GM23338 (cell line): ENCODE measurements at places on chromosomes 13 and 19. TPM values are rescaled to one million over a fixed set of nuclear protein-coding genes. Genes with fewer than 3 reads are reported as not detected.

Gene FGF9
- 0.08 TPM in 1 of 2 replicates, not detected in the other for total RNA-seq

Gene LATS2
- total RNA-seq, result 21.4 and 25.4 TPM in 2 replicates

Gene PRSS57
- not detected in 2 replicates for total RNA-seq

Gene N4BP2L1
- total RNA-seq, result 3.0 and 4.1 TPM in 2 replicates

Gene CYP2A6
- total RNA-seq, result not detected in 2 replicates

Gene ARHGEF1
- total RNA-seq, result 36.8 and 44.7 TPM in 2 replicates

Gene SOX21
- 3.5 and 4.7 TPM in 2 replicates for total RNA-seq

Gene CNFN
- 6.7 TPM in 1 of 2 replicates, not detected in the other for total RNA-seq

Gene ADGRE2
- 2.4 and 2.9 TPM in 2 replicates for total RNA-seq

Gene JAK3
- 4.2 and 5.4 TPM in 2 replicates for total RNA-seq

Gene CEACAM20
- total RNA-seq, result not detected in 2 replicates

DNA sequence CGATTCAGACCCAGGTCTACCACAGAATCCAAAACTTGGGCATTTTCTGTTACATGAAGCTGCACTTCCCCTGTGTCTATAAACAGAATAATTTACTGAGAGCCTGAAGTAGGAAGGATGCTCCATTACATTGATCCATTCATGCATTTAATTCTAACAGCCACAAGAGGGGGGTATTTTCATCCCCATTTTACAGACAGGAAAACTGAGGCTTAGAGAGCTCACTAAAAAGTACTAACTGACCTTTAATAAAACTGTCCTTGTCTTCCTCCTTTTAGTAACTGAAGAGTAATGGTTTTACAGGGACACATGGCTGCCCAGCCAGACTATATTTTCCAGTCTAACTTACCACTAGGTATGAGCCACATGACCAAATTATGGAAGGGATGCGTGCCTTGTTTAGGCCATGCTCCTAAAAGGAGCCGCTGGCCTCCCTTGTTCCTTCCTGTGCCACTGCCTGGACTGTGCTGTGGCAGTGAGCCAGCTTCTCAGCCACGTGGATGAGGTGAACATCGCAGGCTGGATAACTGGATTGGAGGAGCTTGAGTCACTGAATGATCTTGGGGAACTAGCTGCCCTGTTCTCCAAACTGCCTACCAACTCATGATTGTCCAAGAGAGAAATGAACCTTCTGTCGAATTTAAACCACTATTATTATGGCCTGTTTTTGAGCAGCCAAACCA lies 108.3 kb downstream of the DOCK9 start:
- H3K27me3 ChIP-seq, result no peaks in the 10 kb centered on the region
- H3K36me3 ChIP-seq, result no peaks in the 10 kb centered on the region
- no peak for DNase-seq
- no peak overlapping the region for H3K4me3 ChIP-seq

- DNase-seq, result peak; percentile 69
- peak overlapping the region; percentile 74; the same call in 1 of the 2 replicates for H3K27ac ChIP-seq
- peak overlapping the region; percentile 87 for H3K4me3 ChIP-seq
- H3K27me3 ChIP-seq, result no peaks in the 10 kb centered on the region
- H3K4me1 ChIP-seq, result peaks cover 26% of the 10 kb centered on the region
These were observed 750 bp downstream of the RAB20 start for GRCh38 chr13:110560601-110561343.

DNA sequence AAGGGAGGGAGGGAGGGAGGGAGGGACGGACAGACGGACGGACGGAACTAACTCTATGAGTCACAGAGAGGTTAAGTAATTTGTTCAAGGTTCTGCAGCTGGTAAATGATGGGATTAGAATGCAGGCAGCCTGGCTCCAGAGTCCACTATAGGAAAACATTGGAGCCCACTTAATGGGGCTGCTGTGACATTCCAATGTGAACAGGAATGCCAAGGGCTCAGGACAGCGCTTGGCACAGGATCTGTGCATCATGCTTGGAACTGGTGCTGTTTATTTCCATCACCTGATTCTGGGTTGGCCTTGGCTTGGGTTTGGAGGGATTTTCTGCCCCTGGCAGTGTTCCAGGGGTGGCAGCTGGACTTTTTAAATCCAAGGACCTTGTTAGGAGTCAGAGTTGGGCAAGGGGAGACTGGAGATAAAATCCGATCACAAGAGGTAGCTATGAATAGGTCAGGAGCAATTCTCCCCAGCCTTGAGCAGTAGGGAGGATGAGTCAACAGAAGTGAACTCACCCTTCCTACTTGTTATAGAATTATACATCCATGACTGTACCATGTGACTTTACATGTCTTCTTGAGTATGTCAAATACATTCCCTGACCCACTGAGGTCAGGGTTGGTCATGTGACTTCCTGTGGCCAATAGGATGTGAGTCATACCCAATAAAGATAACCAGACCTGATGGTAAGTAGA lies 7.8 kb upstream of the HIF3A start:
- DNase-seq, result no peak
- H3K4me3 ChIP-seq, result no peak overlapping the region
- no peak overlapping the region for H3K27ac ChIP-seq
- H3K4me1 ChIP-seq, result no peaks in the 10 kb centered on the region
- H3K36me3 ChIP-seq, result no peaks in the 10 kb centered on the region
- no peaks in the 10 kb centered on the region for H3K27me3 ChIP-seq

GRCh38 chr13:73119612-73120011 lies 60.8 kb downstream of the KLF5 start:
- no peak overlapping the region for H3K4me3 ChIP-seq
- no peak for DNase-seq
- no peaks in the 10 kb centered on the region for H3K27me3 ChIP-seq
- no peaks in the 10 kb centered on the region for H3K36me3 ChIP-seq

- H3K27me3 ChIP-seq, result no peaks in the 10 kb centered on the region
- DNase-seq, result no peak
- H3K36me3 ChIP-seq, result no peaks in the 10 kb centered on the region
- H3K27ac ChIP-seq, result no peak overlapping the region
These were observed 290.1 kb downstream of the DCLK1 start for GRCh38 chr13:35841060-35841521.

DNA sequence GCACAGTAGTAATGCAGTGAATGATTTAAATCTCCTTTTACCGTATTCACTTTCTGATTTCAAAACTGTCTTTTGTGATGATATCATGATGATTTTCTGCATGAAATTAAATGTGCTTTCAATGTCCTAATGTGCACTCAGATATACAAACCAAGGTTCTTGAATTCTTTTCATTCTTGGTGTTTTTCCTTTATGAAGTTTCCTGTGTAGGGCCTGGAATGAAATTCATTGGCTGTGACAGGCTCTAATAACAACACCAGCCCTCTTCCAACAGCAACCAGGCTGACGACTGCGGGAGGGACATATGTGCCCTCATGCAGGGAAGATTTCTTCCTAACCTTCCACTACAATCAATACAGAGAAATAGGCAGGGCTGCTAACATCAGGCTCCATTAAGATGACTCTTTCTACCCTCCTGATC lies 1052.0 kb downstream of the DIAPH3 start:
- H3K27me3 ChIP-seq, result no peaks in the 10 kb centered on the region
- H3K4me3 ChIP-seq, result no peak overlapping the region
- no peak for DNase-seq
- no peak overlapping the region for H3K27ac ChIP-seq
- H3K4me1 ChIP-seq, result peaks cover 10% of the 10 kb centered on the region; the same call in 1 of the 2 replicates

DNA sequence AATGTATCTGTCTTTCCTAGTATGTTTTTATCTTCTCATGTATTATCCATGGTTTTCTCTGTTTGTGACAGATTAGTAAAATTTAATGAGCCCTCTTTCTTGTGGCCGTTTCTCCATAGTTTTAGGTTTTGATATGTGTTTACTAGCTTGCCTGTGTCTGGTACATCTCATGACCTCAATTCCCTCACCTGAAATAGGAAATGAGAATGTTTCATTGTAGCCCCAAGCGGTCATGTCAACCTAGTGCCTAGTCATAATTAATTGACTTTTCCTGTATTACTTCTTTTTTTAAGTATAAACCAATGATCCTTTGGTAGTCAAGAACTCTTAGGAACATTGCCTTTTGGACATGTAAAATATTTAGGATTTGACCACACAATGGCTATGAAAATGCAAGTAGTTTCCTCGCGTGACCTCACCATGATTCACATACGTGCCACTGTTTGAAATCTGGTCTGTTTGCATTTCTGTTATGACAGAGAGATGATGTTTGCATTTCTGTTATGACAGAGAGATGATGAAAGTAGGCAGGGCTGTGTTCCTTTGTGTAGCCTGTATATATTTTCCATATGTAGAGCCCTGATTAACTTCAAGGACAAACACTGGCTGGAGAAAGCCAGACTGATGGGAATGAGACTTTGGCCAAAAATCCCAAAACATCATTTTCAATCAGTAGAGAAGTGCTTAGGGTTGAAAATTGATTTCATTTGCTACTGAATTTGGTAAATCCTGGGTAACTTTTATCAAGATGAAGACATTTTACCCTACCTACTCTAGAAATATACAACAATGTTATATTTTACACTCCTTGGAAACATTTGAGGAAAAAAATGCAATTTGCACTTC lies 104.8 kb downstream of the TNFRSF19 start:
- no peak for DNase-seq
- H3K4me3 ChIP-seq, result no peak overlapping the region
- 0 out of 2 replicates have a peak, but pooled peaks cover 5% of the 10 kb centered on the region for H3K36me3 ChIP-seq

GRCh38 chr19:6821639-6822310 lies 49.3 kb downstream of the VAV1 start:
- no peak for DNase-seq
- no peak overlapping the region for H3K4me3 ChIP-seq
- no peak overlapping the region for H3K27ac ChIP-seq
- no peaks in the 10 kb centered on the region for H3K4me1 ChIP-seq
- no peaks in the 10 kb centered on the region for H3K27me3 ChIP-seq

- H3K27ac ChIP-seq, result no peak overlapping the region
- no peaks in the 10 kb centered on the region for H3K4me1 ChIP-seq
- no peaks in the 10 kb centered on the region for H3K27me3 ChIP-seq
- no peak for DNase-seq
These were observed 44.5 kb upstream of the PARP4 start for GRCh38 chr13:24557081-24557480.

- H3K36me3 ChIP-seq, result peaks cover 14% of the 10 kb centered on the region
- DNase-seq, result no peak
- H3K4me1 ChIP-seq, result no peaks in the 10 kb centered on the region
These were observed 74.6 kb downstream of the B3GLCT start for GRCh38 chr13:31274390-31274789.

DNA sequence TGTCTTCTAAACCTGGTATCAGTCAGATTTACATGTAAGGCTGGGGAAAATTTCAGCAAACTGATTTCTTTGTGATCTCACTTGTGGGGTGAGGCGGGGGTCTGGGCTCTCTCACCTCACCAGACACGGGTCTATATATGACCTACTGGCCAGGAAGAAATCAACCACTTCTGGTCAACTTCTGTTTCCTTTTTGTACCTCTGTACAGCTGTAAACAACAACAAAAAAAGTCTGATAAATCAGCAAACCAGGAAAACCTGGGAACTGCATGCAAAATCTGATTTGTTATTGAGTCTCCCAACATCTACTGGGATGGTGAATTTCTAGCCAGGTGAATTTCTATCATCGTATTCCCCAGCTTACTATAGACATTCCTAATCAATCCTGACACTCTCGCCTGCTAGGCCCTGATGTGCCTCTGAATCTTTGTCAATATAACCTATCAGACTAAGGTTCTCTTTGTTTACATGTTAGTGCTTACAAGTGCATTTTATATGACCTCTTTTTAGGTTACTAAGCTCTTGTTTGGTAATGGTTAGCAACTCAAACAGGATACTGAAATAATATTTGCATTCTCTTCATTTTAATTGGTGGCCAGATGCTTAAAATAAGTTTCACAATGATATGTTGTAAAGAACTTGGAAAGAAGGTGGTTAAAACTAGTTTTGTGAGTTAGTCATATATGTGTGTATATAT lies 77.7 kb downstream of the LRRC63 start:
- H3K36me3 ChIP-seq, result no peaks in the 10 kb centered on the region
- 0 out of 2 replicates have a peak, but pooled peaks cover 8% of the 10 kb centered on the region for H3K4me1 ChIP-seq
- H3K27me3 ChIP-seq, result no peaks in the 10 kb centered on the region
- no peak for DNase-seq
- H3K27ac ChIP-seq, result no peak overlapping the region

DNA sequence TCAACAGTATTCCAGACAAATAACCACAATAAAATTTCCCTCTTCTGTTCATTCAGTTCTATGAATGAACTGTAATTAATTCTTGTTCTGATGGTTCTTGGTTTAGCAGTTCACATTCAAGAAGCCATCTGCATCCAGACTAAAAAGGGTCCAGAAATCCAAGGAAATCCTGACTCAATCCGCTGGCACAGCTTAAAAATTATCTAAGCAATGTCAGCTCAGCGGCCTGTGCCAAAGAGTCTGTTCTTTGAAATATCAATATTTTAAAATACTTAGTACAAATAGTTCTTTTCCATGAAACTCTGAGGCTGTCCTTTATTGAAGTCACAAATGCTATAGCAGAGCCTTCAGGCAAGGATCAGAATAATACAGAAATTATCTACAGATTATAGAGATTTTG lies 57.2 kb downstream of the DHRS12 start:
- no peak overlapping the region for H3K4me3 ChIP-seq
- H3K27ac ChIP-seq, result no peak overlapping the region
- H3K4me1 ChIP-seq, result no peaks in the 10 kb centered on the region

DNA sequence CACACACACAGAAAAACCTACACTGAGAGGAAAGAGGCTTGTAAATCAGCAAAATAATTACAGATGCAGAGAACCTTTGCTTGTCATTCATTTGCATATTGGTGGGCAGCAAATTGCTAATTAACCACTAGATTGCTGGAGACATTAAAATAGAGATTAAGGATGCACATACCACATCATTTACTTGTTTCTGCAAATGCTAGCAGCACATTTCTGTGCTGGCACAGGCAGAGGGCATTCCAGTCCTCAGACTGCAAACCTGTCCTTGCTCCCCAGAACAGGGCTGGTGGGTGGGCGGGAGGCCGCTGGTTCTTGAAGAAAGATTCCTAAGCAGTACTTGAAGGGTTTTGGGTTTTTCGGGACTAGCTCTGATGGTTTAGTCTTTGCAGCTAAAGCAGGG lies 941 bp upstream of the SIAH3 start:
- H3K36me3 ChIP-seq, result no peaks in the 10 kb centered on the region
- peak; percentile 27 for DNase-seq
- peaks cover 35% of the 10 kb centered on the region for H3K27me3 ChIP-seq
- no peak overlapping the region for H3K4me3 ChIP-seq

- no peak overlapping the region for H3K27ac ChIP-seq
- peak; percentile 83 for DNase-seq
- 0 out of 2 replicates have a peak, but pooled peaks cover 4% of the 10 kb centered on the region for H3K4me1 ChIP-seq
- H3K36me3 ChIP-seq, result no peaks in the 10 kb centered on the region
These were observed 34.2 kb upstream of the TMEM255B start for GRCh38 chr13:113724780-113725315.

GRCh38 chr19:15811476-15811875 lies 4.0 kb downstream of the OR10H1 start:
- no peaks in the 10 kb centered on the region for H3K27me3 ChIP-seq
- H3K36me3 ChIP-seq, result no peaks in the 10 kb centered on the region
- no peak overlapping the region for H3K4me3 ChIP-seq
- H3K4me1 ChIP-seq, result no peaks in the 10 kb centered on the region
- DNase-seq, result no peak

GRCh38 chr13:44465318-44465717 lies 91.7 kb downstream of the SERP2 start:
- peaks cover 13% of the 10 kb centered on the region for H3K4me1 ChIP-seq
- H3K27me3 ChIP-seq, result no peaks in the 10 kb centered on the region
- H3K27ac ChIP-seq, result no peak overlapping the region
- H3K36me3 ChIP-seq, result no peaks in the 10 kb centered on the region
- no peak for DNase-seq

- no peaks in the 10 kb centered on the region for H3K36me3 ChIP-seq
- H3K4me1 ChIP-seq, result no peaks in the 10 kb centered on the region
- DNase-seq, result no peak
- no peaks in the 10 kb centered on the region for H3K27me3 ChIP-seq
- no peak overlapping the region for H3K27ac ChIP-seq
- H3K4me3 ChIP-seq, result no peak overlapping the region
These were observed 381.2 kb upstream of the SLITRK1 start for GRCh38 chr13:84263354-84264069.
